CD4-positive, alpha-beta T cell treated with Interleukin-6 at 100 ng/mL for 8 hours (primary cell): ENCODE measurements at places on chromosomes 3 and 15.

- DNase-seq: no peak
Observed at GRCh38 chr3:42581400-42581708, 413 bp downstream of the SEC22C start.

DNA sequence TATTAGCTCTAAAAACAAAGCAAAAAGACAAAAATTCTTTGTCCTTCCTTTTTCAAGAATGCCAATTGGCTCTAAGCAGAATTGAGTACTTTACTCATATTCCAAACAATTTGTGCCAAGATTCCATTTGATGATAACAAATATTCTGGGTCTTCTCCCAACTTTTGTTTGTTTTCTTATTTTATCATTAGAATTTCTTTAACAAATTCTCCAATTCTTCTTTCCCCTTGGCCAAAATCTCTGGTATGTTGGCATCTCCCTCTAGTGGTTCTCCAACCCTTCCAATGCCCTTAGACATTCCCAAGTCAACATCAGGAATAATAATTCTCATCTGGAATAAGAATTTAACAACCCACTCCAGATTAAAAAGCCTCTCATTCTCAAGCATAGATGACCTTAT, 5.3 kb downstream of the CPOX start:
- DNase-seq: no peak

DNA sequence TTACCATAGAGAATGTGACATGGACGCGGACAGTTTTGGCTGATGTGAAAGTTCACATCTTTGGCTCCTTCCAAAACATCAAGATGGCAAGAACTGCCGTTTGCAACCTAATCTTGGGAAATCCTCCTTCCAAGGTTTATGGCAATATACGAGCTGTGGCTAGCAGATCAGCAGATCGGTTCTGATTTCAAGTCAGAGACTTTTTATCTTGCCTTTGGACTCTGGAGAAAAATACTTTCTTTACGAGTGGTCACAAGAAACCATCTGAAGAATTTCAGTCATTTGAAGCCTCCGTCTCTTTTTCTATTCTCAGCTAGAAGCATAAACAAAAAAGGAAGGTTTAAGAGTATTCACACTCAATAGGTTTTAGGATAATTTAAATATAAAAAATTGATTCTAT, 153.5 kb upstream of the MEIS2 start:
- DNase-seq: no peak

GRCh38 chr3:151303751-151304150, 12.9 kb downstream of the GPR87 start:
- no peak for DNase-seq

DNA sequence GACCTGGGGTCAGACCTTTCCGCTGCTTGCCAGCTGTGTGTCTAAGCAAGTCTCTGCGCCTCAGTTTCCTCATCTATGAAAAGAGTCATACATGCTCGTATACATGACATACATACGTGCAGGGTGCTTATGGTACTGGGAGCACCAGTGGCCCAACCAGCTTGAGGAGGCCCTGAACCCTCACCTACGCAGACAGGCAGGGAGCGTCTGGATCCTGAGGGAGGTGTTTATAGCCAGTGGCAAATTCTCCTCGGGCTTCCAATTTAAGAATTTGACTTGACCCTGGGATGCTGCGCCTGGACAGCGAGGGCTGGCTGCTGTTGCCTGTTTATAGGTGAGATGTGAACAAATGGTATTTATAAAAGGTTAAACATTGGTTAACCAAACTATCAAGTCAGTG, 17.7 kb upstream of the FGD5 start:
- DNase-seq: no peak

- no peak for DNase-seq
Observed at GRCh38 chr3:147119346-147119745, 287.0 kb downstream of the ZIC4 start.

DNA sequence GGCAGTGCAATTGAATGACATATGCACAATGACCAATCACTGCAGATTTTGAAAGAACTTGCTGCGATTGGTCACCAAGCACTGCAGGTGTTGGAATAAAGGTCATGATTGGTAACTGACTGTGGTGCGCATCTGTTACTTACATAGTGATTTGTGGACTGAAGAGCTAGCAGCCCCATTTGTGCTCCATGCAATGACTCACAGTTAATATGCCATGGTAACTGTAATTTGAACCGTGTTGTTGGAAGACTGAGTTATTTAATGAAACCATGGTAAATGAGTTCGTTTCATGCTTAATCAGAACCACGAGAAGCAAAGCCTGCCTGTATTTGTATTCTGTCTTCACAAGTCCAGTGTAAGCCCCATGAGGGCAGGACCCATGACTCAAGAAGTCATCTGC, 220.5 kb downstream of the TJP1 start:
- DNase-seq: no peak

- no peak for DNase-seq
Observed at GRCh38 chr3:170999737-171000242, 26.7 kb downstream of the SLC2A2 start.

DNA sequence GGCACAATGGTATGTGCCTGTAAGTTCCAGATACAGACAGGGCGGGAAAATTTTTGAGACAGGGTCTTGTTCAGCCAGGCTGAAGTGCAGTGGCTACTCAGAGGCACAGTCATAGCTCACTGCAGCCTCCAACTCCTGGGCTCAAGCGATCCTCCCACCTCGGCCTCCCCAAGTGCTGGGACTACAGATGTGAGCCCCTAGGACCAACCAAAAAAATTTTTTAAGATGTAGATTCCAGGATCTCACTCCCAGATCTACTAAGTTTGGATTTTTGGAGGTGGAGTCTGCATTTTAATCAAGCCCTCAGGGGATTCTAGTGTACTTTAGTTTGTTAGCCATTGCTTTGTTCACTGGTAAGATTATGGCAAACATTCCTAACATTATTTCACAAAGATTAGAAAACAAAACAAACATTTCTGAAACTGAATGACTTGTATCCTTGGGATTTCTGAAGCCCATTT, 2.7 kb downstream of the LIPH start:
- no peak for DNase-seq

DNA sequence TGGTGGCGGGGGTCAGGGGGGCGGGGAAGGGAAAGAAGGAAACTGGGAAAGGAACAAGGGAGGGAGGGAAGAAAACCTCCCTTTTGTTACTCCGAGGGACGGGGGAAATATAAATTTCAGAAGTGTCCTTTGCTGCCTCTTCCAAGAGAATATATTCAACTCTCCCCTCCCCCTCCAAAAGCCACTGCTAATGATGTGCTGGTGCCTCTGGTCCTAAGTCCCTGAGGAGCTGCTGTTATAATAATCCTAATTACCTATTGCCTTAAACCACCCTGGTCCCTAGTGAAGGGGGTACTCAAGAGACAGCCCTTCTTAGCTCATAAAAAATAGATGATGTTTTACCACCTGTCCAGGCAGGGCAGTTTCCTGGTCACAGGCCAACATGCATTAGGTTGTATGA, 118.3 kb upstream of the TRIM42 start:
- DNase-seq: no peak

- no peak for DNase-seq
Observed at GRCh38 chr3:15936312-15936711, 138.5 kb upstream of the ANKRD28 start.

DNA sequence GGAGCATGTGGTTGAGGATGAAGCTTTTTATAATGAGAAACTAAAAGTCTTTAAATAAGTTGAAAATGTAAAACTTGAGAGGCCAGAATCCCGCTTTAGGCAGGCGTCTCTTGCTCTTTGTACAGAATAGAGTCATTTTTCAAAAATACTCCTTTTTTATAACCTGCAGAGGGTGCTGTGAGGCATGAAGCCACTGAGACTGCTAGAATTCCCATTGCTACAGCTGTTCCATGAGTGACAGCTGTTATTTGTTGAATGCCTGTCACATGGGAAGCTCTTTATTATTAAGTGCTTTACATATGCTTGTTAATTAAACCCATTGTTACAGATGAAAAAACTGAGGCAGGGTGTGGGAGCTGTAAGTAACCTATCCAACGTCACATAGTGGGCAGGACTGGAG, 18.5 kb downstream of the MINAR1 start:
- no peak for DNase-seq

DNA sequence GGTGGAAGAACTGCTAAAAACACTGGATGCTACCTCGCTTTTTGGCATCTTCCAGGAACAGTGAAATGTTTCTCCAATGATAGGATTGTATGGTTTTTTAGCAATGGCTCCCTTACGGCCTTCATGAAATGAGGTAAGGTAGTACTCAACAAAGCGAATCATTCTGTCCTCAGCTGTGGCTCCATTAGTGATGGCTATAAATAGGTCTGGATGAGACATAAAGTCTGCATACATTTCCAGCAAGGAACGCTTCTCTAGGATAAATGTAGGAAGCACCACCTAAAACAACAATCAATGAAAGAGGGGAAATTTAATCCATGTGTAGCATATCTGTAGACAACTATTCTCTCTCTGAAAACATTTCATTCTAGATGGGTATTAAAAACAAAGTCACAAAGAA, 32.4 kb upstream of the SNX4 start:
- no peak for DNase-seq

GRCh38 chr3:107106316-107106715, 270.9 kb upstream of the CCDC54 start:
- DNase-seq: no peak

DNA sequence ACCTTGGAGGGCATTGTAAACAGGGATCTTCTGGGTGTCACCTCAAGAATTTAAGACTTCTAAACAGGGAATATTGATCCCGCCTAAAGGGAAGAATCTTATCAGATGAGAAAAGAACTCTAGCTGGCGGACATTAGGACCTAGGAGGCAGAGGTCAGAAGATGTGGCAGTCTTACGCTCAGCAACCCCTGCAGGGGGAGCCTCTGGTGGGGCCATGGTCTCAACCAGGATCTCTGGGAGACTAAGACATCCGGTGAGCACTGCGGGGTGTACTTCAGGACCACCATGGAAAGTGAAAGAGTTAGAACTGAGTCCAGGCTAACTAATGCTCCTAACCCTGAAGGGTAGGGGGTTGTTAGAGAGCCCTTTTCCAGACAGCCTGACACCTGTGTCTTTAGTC, 295.2 kb downstream of the VGLL3 start:
- DNase-seq: no peak

DNA sequence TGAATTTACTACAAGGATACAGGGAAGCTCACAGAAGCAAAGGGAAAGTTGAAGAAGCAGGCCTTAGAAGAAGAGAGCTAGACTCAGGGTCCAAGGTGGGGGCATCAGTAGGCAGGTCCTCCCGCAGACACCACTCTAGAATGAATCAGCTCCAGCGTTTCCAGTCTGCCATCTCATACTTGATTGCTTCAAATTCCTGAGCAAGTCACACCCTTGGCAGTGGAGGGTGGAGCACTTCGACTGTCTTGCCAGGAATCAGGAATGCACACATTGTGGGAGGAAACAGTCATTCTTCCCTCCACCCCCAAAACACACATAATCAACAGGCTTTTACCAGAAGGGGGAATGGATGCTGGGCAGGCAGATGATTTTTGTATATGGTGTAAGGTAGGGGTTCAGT, 78.5 kb downstream of the CHCHD6 start:
- no peak for DNase-seq

DNA sequence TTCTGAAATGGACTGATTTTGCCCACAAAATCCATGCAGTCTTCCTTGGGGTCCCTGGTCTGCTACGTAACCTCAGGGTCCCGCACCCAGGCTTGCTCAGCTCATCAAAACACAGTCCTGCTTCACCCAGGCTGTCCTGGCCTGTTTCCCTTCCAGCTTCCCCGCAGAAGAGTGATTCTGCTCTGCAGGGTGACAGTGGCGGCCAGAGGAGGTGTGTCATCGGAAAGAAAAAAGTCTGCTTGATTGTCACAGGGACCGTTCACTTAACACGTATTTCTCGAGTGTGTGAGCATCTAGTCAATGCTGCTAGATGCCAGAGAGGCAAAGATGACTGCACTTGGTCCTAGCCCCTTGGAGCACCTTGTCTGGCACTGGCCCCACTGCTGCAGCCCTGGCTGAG, 50.1 kb upstream of the ABHD2 start:
- no peak for DNase-seq

DNA sequence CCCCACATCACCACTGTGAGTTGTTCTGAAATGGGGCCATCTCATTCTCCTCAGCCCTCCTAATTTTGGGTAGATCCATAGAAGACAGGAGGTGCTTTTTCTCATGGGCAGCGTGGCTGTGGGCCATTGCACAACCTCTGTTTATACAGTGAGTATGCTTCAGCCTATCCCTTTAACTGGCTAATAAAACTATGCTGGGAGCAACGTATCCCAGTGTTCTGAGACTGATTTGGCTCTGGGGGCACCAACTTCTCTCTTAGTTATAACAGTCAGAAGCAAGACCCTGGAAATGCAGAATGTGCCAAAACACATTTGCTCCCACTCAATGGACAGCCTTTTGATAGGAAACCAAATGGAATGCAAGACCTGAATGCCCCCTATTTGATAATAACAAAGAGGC, 97.1 kb upstream of the ICE2 start:
- DNase-seq: no peak

DNA sequence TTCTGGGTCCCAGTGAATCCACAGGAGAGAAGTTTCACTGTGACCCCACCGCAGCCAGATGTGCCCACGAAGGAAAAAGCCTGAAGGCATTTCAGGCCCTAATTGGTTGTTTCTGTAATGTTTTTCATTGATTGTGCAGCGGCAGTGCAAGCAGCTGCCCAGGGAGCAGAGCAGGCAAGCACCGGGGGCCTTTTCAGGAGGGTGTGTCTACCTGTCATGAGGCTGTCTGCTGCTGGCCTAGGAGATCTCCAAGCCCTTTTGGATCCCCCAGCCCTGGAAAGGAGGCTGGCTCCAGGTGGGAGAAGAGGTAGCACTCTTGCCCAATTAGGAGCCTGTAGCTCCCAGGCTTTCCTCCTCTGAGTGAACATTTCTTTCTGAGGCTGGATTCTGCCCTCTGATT, 108.8 kb downstream of the EPHB1 start:
- no peak for DNase-seq

DNA sequence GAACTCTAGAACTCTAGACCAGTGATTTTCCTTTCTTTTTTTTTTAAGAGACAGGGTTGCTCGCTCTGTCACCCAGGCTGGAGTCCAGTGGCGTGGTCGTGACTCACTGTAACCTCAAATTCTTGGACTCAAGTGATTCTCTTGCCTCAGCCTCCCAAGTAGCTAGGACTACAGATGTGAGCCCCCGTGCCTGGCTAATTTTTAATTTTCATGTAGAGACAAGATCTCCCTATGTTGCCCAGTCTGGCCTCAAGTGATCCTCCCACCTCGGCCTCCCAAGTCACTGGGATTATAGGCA, 359.6 kb downstream of the SHQ1 start:
- DNase-seq: no peak

DNA sequence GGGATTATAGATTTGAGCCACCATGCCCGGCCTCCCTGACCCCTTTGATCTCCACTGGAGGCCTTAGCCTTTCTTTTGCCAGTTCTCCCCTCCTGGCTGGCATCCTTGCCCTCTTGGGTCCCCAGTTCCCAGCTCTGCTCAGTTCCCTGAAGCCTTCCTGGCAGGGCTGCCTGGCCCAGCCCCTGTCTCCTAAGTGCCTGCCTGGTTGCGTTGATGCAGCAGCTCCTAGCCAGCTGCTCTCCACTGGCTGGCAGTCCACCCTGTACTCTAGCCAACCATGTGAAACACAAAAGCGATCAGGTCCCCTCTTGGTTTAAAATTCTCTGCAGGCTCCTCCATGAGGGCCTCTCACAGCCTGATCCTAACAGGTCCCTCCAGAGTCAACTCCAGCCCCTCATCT, 184.7 kb downstream of the RAB11A start:
- DNase-seq: no peak
